Naive thymus-derived CD4-positive, alpha-beta T cell (primary cell): ENCODE measurements at places on chromosomes 11 and 22.

GRCh38 chr11:66845876-66846212 is 2.6 kb downstream of the RCE1 start:
- no peak for DNase-seq
- H3K4me3 ChIP-seq = no peak overlapping the region
- no peaks in the 10 kb centered on the region for H3K36me3 ChIP-seq
- peaks cover 23% of the 10 kb centered on the region for H3K4me1 ChIP-seq
- no peaks in the 10 kb centered on the region for H3K27me3 ChIP-seq
- no peak overlapping the region for H3K27ac ChIP-seq

DNA sequence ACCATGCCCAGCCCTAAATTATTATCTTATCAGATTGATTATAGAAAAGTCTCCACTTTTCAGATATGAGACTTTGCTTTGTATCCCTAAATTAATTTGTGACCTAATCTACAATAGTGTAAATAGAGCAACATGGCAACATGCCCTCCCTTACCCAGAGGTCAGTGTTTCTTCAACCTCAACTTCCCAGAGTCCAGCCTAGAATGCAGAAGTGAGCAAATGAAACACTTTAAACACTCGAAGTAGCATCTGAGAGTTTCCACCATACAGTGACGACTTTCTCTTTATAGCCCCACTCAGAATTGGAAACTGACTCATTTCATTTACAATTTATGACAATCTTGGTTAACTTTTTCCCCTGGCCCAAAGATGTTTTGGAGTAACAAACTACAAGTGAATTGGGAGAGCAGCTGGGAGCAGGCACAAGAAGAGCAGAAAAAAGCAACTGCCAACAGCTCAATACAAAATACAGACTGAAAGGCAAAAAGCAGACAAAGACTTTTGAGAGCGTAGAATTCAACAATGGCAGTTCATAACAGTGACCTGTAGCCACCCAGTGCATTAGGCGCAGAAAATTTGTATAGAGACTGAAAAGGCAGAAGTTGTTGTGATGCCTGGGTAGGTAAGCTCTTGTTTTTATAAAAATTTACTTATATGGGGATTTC is 10.1 kb upstream of the BLID start:
- H3K36me3 ChIP-seq = no peaks in the 10 kb centered on the region
- H3K4me3 ChIP-seq = no peak overlapping the region
- no peaks in the 10 kb centered on the region for H3K27me3 ChIP-seq
- no peak for DNase-seq

DNA sequence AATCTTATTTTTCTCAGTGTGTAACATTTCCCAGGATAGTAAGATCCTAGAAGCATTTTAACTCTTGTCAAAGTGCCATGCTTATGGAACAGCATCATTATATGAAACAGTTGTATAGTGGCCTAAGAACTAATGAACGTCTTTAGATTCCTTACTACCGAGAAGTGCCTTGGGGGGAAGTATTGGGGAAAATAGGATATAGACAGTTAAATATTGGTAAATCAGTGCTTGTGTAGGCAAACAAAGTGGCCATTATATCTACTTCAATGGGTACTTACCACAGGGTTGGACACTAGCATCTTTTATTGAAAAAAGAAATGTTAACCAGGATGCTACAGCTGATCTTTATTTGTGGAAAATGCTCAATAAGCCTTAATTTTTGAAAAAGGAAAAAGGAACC is 11.3 kb downstream of the FAR1 start:
- no peak for DNase-seq
- H3K4me1 ChIP-seq = peaks cover 6% of the 10 kb centered on the region
- no peak overlapping the region for H3K4me3 ChIP-seq
- no peaks in the 10 kb centered on the region for H3K36me3 ChIP-seq
- no peaks in the 10 kb centered on the region for H3K27me3 ChIP-seq
- no peak overlapping the region for H3K27ac ChIP-seq

- no peaks in the 10 kb centered on the region for H3K4me1 ChIP-seq
- DNase-seq = no peak
Measured at GRCh38 chr11:16184588-16184987, 171.8 kb downstream of the SOX6 start.

GRCh38 chr11:131916638-131917037 is 546.2 kb downstream of the NTM start:
- H3K27me3 ChIP-seq = no peaks in the 10 kb centered on the region
- H3K27ac ChIP-seq = no peak overlapping the region
- no peak for DNase-seq
- no peaks in the 10 kb centered on the region for H3K36me3 ChIP-seq
- H3K4me3 ChIP-seq = no peak overlapping the region
- no peaks in the 10 kb centered on the region for H3K4me1 ChIP-seq

- H3K36me3 ChIP-seq = no peaks in the 10 kb centered on the region
- peaks cover 14% of the 10 kb centered on the region for H3K4me1 ChIP-seq
- H3K4me3 ChIP-seq = no peak overlapping the region
- no peak overlapping the region for H3K27ac ChIP-seq
Measured at GRCh38 chr11:61700212-61700611, 20.0 kb downstream of the DAGLA start.

DNA sequence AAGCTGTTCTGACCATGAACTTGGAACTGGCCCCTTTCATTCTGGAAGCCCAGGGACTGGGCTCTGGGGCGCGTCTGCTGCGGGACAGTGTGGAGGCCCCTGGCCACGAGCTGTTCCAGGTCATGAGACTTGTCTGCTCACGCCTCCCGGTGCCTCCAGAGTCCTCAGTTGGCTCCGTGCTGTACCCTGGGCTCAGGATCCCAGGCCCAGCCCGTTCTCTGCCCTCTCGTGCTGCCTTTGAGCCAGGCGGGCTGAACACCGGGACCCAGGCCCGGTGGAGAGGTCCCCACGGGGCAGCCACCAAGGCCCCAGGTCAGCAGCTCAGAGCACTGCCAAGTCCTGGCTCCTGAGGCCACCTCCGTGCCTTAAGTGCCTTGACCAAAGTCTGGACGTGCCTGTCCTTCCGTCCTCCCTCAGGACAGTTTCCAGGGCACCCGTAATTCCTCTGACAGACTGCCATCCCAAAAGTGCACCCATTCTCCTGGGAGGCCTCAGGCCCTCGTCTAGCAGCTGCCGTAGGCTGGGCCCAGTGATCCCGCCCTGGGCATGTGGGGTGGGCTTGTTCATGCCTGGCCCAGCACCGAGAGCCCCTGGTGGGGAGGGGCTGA is 36.3 kb upstream of the PPARA start:
- DNase-seq = no peak
- H3K27me3 ChIP-seq = no peaks in the 10 kb centered on the region
- H3K4me3 ChIP-seq = no peak overlapping the region

- no peaks in the 10 kb centered on the region for H3K4me1 ChIP-seq
- no peak overlapping the region for H3K27ac ChIP-seq
- H3K27me3 ChIP-seq = no peaks in the 10 kb centered on the region
- DNase-seq = no peak
Measured at GRCh38 chr11:36699271-36699670, 101.2 kb upstream of the RAG2 start.
